ENCODE measurements at places on chromosomes 16 and 17.

DNA sequence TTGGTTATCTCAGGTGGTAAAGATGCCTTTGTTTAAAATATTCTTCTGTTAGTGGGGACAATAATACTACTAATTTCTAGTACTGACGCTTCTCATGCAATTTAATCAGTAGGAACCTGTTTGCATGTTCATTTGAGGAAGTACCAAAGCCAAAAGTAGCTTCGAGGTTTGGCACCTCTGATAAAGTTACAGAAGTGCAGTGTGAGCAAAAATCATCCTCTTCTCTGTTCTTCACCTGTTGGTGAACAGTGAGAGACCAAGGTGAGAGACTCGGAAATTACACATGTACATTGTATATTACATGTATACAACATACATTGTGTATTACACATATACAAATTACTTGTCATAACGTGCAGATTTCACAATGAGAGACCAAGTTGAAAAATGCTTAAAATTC is 404.6 kb downstream of the MAF start:
- DNase-seq, result no peak

- DNase-seq, result no peak
Observed at GRCh38 chr17:80497726-80498241, 21.4 kb upstream of the NPTX1 start.

DNA sequence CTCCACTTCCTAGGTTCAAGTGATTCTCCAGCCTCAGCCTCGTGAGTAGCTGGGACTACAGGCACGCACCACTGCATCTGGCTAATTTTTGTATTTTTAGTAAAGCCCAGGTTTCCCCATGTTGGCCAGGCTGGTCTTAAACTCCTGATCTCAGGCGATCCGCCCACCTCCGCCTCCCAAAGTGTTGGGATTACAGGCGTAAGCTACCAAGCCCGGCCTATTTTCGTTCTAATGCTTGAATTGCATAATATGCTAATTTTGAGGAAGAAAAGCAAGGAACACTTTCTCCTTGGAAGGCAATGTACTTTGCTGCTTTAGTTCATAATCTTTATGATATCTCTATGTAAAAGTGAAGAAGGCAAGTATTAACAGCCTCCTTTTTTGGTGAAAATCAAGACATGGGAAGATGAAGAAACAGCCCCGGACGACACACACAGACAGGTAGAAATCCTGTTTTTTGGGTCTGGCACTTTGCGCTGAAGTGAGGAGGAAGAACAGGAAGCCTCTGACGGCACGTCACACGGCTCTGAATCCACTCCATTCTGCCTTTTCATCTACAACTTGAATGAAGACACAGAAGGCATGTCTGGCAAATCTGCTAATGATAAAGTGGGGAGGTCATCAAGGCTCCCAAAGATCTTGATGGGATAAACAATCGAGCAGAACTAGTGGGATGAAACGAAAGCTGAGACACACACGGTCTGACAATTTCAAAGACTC is 24.9 kb downstream of the VPS53 start:
- DNase-seq, result no peak

DNA sequence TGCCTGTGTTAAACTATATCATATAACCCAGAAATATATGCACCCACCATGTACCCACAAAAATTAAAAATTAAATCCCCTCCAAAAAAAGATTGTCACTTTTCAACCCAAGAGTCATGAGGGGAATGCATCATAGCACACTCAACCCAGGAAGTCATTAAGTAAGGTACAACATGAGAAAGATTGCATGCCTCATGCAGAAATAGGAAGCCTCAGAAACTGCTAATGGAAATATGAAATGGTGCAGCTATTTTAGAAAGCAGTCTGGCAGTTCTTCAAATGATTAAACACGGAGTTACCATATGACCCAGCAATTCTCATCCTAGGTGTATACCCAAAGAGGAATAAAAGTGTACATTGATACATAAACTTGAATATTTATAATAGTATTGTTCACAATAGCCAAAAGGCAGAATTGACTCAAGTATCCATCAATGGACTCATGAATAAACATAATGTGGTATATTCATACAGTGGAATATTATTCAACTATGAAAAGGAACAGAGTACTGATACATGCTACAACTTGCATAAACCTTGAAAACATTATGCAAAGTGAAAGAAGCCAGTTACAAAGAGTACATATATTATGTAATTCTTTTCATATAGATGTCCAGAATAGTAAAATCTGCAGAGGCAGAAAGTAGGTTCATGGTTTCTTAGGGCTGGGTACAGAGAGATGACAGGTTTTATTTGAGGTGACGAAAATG is 70.4 kb downstream of the TMEM100 start:
- DNase-seq, result no peak

DNA sequence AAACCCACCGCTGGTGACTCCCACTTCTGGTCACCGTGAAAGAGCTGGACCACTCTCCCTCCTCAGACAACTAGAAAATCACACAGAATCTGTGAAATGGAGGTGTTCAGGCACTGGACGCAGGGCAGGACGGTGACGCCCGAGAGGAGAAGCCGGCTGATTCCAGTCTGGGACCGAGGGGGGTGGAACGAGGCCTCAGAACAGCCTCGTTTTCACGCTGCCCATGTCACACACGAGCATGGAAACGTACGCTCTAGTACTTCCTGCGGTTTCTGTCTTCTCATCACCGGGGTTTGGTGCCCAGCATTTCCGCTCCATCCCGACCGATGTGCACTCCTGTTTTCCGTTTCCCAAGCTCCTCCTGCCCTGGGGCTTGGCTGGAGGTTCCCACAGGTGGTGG is 101.8 kb upstream of the METRNL start:
- DNase-seq, result no peak

Measured in activated naive CD4-positive, alpha-beta T cell (primary cell).